Stimulated activated CD8-positive, alpha-beta memory T cell treated with anti-CD3 and anti-CD28 coated beads, Interleukin-12 subunit alpha, Interleukin-12 subunit beta, amount 100 ng/mL, for 4 hours (primary cell): ENCODE measurements at places on chromosomes 6 and 20.

DNA sequence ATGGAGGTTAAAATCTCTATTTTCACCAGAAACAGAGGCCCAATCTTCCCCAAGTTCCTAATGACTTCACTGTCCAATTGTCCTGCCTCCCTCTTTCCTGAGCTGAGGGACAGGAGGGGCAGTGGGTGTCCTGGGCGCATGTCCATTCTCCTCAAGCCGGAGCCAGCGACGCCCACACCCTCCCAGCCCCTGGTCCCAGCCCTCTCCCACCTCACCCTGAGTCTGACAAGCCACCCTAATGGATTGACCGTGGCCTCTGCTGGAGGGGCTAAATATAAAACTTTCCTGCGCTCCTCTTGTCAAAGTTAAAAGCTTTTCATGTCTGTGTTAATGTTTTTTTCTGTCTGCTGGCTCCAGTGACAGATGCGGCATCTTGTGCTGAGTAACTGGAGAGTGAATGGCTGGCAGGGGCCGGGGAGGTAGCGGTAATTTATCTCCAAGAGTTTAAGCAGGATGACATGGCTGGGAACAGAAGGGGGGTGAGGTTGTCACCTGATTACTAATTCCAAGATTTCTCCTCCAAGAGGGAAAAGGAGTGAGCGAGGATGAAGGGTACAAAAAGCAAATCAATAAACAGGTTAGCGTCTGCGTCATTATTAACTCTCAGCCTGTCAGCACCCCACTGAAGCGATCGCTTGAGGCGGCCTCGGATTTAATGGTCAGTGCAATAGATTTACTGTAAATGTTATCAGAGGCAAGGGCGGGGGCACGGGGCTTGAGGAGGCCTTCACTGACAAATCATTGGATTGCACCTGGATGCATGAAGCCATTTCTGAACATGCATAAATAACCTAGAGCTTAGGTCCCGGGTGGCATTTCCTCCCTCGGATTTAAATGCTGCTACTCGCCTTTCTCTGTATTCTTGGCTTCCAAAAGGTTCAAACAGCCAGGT is 118.1 kb upstream of the MAFB start:
- no peak for DNase-seq

- no peak for DNase-seq
These were observed 21.2 kb upstream of the VEGFA start for GRCh38 chr6:43748765-43749164.

GRCh38 chr6:2502998-2503674 is 247.6 kb downstream of the MYLK4 start:
- DNase-seq: no peak

GRCh38 chr20:24470746-24471582 is 1.5 kb downstream of the SYNDIG1 start:
- DNase-seq: no peak

DNA sequence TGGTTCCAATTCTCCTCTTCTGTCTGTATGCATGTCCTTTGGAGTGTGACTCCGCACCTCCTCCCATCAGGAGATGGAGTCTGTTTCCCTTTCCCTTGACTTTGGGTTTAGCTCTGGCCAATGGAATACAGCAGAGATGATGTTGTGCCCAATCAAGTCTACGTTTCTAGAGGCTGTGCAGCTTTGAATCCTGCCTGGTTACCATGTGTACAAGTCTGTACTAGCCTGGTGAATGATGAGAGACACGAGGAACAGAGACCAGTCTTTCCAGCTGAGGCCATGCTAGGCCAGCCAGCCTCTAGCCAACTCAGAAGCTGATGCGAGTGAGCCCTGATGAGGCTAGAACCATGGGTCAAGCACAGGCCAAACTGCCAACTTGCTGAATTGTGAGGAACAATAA is 83.2 kb downstream of the LAMP5 start:
- DNase-seq: no peak

DNA sequence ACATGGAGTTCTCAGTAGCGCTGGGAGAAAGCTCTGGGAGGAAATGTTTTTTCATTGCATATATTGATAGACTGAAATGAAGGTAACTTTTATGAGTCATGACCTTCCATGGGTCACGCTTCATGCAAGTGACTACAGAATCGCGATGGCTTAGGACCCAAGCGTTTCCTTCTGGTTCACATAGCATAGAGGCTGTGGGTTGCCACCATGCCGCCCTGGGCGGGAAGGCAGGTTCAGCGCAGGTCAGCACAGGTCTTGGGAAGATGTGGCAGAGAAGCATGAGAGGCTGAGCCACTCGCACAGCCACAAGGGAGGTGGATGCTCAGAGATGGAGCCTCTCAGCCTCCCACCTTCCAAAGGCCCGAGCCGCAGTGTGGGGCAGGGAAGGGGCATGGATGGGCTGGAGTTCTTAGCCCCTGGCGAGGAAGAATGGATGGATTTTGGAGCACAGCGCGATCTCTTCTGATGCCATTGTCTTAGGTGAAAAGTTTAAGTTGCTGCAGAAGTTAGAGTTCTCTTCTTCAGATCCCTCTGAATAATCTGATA is 219.5 kb downstream of the SMOC2 start:
- DNase-seq: no peak

GRCh38 chr6:113170454-113170853 is 686.7 kb upstream of the MARCKS start:
- no peak for DNase-seq

DNA sequence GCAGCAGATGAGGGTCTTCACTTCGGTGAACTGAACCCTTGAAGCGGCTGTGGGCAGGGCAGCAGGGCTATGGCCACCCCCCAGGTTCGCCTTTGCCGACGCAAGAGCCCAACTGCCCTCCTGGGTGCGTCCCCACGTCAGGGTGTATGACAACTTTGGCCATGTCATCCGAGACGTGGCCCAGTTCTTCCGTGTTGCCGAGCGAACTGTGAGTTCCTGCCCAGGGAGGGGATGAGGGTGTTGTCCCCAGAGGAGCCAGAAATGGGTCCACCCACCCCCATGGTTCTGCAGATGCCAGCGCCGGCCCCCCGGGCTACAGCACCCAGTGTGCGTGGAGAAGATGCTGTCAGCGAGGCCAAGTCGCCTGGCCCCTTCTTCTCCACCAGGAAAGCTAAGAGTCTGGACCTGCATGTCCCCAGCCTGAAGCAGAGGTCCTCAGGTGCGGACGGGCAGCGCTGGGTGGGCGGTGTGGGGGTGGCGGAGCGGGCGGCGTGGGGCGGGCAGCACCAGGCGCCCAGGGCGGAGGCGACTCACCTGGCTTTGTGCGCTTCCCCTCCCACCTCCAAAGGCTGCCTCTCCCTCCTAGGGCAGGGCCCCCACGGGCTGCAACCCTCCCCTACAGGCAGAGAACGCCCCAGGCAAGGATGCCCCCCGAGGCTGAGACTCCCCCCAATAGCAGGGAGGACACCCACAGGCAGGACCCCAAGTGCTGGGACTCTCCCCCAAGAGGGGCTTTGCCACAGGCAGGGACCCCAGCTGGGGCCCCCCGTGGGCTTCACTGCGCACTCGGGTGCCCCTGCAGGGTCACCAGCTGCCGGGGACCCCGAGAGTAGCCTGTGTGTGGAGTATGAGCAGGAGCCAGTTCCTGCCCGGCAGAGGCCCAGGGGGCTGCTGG is 6.2 kb upstream of the TNFRSF6B start:
- DNase-seq: no peak

DNA sequence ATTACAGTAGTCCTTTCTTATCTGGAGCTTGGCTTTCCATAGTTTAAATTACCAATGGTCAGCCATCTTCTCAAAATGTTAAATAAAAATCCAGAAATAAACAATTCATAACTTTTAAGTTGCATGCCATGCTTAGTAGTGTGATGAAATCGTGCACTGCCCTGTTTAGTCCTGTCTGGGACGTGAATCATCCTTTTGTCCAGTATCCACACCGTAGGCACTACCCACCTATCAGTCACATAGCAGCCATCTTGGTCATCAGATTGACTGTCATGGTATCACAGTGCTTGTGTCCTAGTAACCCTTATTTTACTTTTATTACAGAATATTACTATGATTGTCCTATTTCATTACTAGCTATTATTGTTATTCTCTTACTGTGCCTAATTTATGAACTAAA is 924.1 kb downstream of the EYS start:
- DNase-seq: no peak

DNA sequence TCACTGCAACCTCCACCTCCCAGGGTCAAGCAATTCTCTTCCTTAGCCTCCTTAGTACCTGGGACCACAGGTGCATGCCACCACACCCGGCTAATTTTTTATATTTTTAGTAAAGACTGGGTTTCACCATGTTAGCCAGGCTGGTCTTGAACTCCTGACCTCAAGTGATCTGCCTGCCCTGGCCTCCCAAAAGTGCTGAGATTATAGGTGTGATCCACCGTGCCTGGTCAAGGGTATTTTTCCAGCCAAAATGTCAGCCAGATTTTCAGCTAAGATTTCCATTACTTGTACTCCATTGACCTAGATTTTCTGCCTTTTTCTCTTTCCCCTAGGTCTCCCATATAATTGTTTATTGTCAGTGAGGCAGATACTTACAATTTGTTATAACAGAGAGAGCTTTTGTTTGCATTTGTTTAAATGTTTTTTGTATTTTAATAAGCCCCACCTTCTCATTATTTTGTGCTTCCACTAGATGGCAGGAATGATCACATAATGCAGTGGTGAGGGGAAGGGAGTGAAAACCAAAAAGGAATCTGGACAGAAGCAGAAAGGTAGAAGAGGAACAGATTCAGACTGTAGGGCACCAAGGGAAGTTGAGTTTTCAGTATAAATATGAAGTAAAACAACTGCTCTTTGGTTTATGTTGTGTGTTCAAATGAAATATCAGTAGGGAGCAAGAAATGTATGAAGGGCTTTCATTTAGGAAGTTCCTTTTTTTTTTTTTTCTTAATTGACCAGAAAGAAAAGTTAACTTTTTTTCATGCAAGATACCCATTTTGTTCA is 29.7 kb downstream of the RPF2 start:
- DNase-seq: no peak

GRCh38 chr6:81761197-81761596 is 8.7 kb upstream of the TENT5A start:
- DNase-seq: no peak

DNA sequence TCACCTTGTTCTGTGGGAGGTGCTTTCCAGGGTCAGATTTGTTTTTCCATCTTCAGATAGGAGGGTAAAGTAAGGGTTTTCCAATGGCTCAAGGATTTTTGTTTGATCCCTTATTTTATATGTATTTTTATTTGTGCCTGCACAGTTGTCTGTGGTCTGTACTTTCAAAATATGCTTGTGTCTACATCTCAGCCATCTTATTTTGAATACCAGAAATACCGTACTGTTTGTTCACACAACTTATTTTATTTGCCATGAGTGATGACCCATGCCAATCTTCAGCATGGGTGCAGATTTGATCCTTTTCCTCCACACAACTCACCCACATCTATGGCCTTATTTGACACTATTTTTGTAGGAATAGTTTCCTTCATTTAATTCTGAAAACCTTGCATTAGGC is 72.2 kb upstream of the PTCHD4 start:
- DNase-seq: no peak

GRCh38 chr20:23666189-23666588 is 22.6 kb downstream of the CST4 start:
- no peak for DNase-seq

DNA sequence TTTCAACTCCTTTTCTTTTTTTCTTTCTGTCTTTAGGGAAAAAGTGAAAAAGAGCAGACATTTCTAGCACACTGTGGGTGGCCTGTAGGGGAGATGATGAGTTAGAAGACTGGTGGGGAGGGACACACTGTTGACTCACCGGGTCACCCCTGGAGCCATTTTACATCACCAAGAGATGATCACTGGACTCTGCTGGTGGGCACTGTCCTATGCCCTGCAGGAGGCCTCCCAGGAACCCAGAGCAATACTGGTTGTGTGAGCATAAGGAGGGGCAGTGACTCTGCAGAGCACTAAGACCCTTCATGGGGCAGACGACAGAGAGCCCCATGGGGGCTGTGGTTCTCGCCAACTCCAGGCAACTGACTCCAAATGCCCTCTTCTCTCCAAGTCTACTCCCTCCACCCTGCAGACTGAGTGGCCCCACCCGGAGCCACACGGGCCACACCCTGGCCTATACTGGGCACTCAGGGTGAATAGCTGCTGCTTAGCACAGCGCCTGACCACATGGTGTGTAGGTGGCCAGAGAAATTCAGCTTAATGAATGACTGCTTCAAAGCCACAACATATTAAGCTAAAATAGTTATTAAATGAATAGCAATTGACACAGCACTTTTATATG is 177.5 kb downstream of the CDC5L start:
- no peak for DNase-seq

GRCh38 chr6:165876588-165876987 is 213.5 kb upstream of the PDE10A start:
- no peak for DNase-seq

GRCh38 chr20:38590676-38591473 is 9.9 kb downstream of the ADIG start:
- no peak for DNase-seq

DNA sequence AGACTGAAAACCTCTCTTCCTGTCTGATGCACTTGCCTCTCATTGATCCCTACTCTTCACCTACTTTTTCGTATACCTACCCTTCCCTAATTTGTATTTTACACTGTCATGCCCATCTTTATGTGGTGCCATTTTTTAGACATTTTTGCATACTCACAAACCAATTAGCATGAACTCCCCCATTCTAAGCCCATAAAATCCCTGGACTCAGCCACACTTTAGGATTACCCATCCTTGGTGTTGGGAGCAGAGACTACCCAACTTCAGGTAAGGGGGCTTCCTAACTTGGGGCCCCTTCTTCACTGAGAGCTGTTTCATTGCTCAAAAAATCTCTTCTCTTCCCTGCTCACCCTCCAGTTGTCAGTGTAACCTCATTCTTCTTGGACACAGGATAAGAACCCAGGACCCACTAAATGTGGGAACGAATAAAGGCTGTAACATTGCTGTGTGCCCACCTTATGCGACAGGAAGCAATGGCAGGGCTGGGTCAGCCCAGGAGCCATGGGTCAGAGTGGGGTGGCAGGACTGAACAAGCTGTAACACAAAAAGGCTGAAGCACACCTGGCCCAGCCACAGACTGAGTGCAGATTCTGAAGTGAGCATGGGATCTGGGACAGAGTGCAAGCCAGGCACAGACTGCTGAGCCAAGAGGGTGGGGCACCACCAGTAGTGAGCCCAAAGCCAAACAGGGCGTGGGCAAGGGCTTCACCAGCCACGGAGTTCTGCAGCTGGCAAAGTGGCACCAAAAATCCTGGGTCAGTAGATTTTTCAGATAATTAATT is 789.1 kb upstream of the HS3ST5 start:
- no peak for DNase-seq

DNA sequence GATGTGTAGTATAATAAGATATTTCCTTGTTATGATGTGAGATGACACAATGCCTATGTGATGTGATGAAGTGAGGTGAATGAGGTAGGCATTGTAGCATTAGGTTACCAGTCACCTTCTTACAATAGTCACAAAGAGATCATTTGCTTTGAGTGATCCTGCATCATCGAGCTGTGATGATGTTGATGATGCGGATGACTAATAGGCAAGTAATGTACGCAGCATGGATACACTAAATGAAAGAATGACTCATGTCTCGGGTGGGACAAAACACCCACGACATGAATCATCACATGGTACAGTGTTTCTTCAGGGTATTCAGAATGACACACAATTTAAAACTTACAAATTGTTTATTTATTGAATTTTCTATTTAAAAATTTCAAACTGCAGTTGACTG is 806.3 kb upstream of the GJE1 start:
- peak; percentile 24 for DNase-seq

GRCh38 chr6:152993431-152993830 is 9.1 kb downstream of the MTRF1L start:
- DNase-seq: no peak

- DNase-seq: no peak
These were observed 172.8 kb downstream of the TINAG start for GRCh38 chr6:54481091-54481490.
